ENCODE measurements at places on chromosomes 4 and X.

DNA sequence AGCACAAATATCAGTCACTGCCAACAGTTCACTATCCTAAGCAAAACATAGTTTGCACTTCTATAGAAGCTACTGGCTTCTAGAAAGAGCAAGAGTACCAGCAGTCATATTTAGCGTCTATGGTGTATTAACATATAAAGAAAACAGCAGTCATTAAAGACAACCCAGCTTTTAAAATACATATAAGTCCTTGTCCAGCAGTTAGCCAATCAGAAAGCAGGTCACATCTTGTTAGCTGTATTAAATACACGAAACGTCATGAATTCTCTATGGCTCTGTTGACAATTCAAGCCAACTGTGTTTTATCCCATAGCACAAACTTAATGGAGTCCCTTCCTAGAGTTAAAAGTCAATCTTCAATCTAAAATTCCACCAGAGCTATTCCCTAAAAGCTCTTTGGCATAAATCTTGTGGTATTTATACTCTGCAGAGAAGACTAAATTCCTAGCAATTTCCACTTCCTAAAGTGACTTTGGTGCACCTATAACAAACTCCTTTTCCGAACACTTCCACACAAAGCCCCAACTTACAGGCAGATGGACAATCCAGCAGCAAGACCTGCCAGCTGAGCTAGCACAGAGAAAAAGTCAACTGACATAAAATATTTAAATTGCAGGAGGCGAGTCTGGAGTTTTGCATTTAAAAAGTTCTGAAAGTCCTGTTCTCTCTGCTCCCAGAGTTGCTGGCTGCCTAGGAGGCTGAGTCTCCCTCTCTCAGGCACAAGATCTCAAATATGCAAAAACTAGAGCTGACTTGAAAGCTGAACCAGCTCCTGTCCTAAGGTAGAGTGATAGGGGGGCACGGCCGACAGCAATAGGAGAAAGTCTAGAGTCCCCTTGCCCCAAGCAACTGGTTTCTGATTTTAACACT lies 1.3 kb downstream of the LDB2 start:
- no peak for DNase-seq

DNA sequence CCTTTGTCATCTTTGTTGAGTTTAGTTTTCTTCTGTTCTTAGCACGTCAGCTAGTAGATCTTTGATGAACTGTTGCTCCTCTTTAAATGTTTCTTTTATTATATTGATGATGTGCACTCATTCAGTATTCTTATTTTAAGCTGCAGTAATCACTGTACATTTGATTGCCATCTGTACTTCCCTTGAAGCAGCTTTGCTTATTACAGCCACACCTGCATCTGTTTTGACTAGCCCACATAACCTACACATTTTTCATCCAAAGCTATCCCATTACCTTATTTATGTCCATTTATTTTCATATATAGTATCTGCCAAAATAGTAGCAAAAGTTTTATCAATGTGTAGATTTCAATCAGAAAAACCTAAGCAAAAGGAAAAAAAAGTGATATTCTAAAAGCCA lies 23.9 kb upstream of the GUCY1B1 start:
- no peak for DNase-seq

GRCh38 chr4:101153653-101154052 lies 193.7 kb downstream of the PPP3CA start:
- DNase-seq: no peak

DNA sequence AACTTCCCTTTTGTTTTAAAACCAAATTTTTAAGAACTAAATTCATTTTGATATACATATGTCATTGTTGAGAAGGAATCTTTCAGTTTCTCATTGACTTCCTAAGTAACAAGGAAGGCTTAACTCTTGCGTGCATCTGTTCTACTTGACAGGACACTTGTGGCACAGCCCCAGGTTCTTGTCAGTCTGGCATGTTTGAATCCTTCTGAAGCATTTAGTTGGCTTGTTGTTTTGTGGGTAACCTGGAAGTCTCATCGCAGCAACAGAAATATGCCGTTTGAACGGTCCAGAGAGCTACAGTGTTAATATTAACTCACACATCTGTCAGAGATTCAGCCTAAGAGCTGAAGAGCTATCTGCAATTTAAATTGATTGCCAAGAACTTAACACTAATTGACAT lies 76.0 kb downstream of the GLRA3 start:
- no peak for DNase-seq

DNA sequence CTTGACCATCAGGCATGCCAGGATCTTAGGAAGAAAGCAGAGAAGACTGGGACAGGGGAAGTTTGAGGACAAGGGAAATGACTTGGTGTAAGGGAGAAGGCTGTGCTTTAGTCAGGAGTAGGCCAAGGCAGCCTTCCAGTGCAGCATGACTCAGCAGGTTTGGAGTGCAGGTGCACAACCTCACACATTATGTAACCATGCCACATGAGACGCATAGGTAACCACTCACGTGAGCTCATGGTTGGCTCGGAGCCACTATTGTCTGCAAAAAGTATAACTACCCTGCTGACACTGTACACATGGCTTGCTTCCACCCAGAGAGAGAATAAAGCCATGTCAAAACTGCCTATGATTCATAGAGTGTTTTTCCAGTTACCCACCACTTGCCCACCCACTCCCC lies 715.9 kb downstream of the SMARCA1 start:
- DNase-seq: no peak

DNA sequence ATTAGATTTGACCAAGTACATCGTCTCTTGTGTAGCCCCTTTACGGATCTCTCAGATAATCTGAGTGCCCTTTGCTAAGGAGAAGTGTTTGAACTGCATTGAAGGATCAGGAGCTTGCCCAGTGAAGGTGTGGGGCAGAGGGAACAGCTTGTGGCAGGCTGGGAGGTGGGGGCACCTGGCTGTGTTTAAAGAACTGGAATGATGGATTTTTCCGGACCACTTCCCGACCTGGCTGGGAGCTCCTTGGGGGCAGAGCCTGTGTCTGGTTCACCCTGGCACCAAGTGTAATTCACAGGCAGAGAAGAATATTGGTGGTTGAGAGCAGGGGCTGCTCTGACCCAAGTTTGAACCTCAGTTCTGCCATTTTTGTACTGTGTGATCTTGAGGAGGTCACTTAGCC lies 18.5 kb downstream of the TBC1D14 start:
- no peak for DNase-seq

DNA sequence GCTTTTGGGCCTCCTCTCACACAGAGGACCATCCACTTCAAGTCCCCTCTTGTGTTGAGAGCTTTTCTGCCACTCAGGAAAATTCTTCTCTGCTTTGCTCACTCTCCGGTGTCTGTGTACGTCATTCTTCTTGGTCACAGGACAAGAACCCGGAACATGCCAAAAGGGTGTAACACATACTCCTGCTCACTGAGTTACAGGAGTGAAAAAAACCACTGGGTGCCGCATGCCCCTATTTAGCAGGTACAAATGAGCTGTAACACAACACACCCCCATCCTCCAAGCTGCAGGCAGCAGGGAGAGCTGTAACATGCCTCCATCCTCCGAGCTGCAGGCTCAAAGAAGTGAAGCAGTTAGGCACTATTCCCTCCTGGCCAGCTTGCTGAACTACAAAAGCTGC lies 13.0 kb upstream of the CXCL2 start:
- no peak for DNase-seq

DNA sequence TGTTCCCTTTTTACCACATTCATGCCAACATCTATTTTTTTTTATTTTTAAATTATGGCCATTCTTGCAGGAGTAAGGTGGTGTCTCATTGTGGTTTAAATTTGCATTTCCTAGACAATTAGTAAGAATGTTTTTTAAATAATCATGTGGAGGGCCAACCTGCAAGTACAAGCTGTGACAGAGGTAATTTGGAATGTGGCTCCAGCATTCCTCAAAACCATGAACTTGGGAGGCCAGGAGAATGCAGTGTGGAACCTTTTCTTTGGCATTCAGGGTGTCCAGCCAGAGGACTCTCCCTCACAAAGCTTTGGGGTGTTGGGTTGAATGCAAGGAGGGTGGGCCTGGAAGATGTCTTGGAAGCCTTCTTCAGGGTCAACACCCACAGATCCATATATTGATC lies 7.3 kb upstream of the TMEM185A start:
- DNase-seq: no peak

GRCh38 chr4:137794764-137795254 lies 262.5 kb upstream of the PCDH18 start:
- no peak for DNase-seq
